M059J (cell line): ENCODE measurements at places on chromosomes 5 and 9.

DNA sequence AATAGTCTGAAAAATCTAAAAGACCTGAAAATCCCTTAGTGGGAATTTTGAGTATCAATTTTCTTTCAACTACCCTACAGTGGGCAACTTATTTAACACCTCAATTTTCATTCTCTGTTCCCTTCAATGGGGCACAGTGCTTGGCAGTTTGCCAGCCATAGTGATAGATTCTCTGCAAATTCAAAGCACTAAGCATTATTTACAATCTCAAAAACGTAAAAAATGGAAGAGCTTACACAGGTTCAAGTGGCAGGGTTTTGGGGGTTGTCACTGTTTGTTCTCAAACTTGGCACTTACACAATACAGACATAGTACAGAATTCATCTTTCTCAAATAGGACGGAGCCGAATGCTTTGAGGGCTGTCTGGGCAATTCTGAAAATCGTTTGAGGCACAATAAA lies 515.0 kb downstream of the EFNA5 start:
- no peak for DNase-seq

DNA sequence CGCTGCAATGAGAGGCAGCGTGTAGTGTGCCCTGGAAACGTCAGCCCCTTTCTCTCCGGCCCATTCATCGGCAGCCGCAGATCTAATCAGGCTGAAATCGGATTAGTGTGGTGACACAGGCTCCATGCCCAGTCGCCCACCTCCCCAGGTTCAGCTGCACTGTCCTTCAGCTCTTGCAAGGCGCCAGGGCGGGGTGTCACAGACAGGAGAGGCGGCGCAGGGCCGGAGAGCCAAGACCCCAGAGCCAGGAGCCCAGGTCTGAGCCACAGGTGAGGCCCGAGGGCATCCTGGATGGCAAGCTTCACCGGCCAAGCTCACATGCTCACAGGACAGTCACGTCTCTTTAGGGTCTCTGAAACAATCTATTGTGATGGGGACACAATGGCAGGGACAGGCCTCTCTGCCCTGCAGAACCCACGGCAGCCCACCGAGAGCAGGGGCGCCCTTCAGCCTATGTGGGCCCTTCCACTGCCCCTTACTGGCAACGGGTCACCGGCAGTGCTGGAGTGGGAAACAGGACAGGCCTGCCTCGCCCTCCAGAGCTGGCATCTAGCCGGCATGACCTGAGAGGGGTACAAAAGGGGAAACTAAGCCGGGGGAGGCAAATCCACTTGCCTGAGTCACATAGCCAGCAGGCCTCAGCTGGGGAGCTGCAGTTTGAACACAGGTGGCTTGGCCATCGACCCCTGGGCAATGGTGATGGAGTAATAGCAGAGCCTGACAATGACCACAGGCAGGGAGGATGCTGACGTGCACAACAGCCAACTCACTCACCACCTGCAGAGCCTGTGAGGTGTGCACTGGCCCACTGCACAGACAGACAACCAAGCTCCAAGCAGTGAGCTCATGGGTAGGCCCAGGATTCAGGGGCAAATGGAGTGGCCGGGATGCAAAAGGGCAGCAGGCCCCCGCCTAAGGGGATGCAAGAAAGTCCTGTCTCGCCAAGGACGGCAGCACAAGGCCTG lies 48.1 kb downstream of the VAV2 start:
- DNase-seq: peak; percentile 80

DNA sequence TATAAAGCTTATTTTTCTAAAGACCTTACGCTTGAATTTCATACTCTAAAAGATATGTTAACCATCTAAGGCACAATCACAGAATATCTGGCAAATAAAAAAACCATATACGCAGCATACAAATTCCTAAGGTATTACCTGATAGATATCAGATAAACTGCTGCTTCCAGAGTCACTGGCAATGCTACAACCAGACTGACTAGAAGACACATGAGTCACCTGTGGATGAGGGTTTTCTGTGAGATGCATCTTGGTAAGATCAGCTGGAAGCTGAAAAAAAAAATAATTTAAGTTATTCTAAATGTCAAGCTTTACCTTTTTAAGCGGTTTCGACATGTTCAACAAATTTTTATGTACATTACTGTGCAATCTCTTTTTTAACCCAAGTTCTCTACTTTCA lies 113.8 kb downstream of the RAPGEF6 start:
- peak; percentile 74 for DNase-seq

GRCh38 chr5:81848362-81848880 lies 97.5 kb upstream of the SSBP2 start:
- no peak for DNase-seq

DNA sequence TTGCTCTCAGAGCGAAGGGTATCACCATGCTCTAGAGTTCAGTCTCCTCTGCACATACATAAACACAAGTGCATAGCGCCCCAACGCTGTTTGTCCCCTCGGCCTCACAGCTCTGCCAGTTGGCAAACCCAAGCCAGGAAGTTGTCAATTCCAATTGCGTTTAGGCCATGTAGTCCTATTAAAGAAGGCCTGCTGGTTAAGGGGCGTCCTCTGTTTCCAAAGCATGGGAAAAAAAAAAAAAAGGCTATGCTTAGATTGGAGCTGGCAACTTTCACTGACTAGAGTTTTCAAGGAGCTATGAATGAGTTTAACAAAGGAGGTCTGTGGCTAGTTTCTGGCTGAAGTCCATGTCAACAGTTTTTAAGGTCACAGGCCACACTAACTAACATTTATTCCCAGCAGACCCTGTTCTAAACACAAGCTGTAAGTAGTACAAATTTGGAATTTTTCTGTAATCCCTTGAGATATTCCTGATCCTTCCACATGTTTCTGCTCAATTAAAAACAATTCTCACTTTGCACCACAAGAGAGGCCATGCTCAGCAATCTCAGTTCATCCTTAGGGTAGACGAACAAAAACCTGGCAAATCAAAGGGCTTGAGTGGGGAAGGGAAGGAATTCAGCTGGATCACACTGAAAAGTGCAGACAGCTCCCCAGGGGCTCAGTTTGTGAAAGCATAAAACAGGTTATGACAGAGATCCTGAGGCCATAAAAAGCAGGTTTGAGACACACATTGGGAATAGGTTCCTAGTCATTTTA lies 187.7 kb downstream of the DENND1A start:
- peak; percentile 37 for DNase-seq
